ENCODE measurements at places on chromosomes 2 and 18.

DNA sequence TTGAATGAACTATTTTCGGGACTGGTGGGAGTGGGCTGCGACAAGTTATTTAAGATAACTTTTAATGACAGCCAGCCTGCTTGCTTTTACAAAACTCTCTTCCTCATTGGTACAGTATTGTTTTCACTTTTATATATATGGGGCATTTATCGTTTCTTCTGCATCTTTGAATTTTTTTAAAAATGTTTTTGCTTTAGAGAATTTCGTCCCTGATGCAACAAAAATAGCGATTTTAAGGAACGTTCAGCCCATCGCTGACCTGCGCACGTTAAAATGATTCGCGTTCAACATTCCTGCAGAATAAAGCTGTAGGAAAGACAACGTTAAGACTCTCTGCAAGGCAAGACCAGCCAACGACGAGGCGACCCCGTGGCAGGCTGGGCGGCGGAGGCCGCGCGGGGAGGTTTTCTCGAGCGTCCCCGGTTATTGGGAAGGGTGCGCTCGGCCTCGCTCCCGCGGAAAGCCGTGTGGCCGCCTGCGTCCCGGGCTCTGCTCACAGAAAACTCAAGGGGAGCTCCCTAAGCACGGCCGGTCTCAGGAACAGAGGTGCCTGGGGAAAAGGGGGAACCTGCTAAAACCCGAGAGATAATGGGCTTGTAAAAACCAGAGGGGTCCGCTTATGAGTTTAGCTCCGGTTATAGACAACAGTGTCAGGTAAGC lies 3.0 kb downstream of the PAX8 start:
- no peak for DNase-seq

DNA sequence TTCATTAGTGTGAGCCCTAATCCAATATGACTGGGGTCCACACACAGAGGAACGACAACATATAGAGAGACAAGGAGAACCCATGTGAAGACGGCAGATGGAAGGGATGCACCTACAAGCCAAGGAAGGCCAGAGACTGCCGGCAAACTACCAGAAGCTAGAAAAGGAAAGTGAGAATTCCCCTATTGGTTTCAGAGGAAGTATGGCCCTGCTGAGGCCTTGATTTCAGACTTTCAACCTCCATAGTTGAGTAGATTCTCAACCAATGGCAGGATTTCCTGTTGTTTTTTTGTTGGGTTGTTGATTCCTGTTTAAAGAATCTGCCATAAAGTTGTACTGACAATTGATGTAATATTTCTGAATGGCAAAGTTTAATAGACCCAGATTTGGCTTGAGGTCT lies 241.5 kb downstream of the SATB2 start:
- no peak for DNase-seq

- no peak for DNase-seq
Observed at GRCh38 chr18:47418746-47419145, 167.3 kb upstream of the SKOR2 start.

DNA sequence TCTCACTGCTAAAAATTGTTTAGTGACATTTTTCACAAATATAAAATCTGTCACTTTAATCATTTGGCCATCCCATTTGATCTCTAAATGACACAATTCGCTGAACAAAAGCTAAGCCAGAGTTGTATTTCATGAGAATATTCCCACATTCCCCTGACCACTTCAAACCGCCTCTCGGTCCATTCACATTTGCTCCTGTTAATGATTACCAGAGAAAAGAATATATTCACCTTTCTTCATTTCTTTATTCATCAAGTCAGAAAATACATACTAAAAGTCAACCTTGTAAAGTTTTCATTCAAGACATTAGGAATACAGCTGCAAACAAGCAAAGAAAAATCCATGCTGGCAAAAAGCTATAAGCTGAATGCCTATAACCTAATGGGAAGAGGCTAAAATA lies 225.5 kb downstream of the DOK6 start:
- no peak for DNase-seq

DNA sequence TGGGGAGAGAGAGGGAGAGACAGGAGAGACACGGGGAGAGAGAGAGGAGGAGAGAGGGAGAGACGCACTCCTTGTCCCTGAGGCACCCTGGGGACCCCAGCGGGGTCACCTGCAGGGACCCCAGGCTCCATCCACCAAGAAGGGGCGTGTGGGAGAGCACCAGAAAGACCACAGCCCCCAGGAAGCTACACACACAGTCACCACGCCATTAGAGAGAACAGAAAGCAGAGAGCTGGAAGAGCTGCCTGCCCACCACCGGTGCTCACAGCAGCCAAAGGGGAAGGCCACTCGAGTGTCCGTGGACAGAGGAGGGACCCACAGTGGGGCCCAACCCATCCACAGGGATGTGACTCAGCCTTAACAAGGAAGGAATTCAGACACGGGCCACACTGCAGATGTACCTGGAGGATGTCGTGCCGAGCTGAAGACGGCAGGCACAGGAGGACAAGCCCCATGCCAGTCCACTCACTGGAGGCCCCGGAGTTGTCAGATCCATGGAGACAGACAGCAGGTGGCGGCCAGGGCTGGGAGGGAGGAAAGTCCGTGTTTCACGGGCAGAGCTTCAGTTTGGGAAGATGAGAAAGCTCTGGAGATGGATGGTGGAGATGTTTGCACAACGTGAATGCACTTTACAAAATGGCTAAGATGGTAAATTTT lies 11.5 kb upstream of the NFATC1 start:
- no peak for DNase-seq

DNA sequence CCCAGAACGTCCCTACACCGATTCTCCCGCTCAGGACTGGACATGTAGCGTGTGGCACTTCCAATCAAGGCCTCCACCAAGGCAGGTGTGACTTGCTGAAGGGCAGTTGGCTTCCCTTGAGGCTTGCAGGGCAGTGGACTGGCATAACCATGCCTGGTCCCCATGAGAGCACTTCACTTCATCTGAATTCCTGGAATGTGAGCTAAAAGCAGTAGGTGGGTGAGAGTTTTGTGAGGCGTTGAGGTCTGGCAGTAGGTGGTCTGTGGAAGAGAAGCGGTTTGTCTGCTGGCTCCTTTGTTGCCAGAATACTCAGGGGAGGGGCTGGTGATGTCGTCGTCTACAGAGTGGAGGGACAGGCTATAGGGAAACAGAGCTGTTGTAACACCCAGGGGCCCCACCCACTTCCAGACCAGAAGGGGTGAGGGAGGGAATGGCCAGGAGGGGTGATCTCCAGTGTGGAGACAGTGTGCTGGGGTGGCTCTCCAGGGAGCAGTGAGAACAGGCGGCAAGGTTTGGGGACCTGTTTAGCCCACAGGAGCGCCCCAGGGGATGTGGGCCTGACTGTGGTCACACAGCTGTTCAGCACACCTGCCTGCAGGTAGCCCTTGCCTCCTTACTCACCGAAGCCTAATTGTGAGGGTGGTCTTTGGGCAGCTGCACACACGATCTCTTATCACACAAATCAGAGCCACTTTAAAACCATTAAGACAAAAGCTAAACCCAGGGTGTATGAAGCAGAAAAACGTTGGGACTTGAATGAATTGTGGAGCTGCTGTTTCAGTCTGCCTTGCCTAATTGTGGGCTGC lies 21.5 kb upstream of the ALKAL2 start:
- DNase-seq, result no peak

DNA sequence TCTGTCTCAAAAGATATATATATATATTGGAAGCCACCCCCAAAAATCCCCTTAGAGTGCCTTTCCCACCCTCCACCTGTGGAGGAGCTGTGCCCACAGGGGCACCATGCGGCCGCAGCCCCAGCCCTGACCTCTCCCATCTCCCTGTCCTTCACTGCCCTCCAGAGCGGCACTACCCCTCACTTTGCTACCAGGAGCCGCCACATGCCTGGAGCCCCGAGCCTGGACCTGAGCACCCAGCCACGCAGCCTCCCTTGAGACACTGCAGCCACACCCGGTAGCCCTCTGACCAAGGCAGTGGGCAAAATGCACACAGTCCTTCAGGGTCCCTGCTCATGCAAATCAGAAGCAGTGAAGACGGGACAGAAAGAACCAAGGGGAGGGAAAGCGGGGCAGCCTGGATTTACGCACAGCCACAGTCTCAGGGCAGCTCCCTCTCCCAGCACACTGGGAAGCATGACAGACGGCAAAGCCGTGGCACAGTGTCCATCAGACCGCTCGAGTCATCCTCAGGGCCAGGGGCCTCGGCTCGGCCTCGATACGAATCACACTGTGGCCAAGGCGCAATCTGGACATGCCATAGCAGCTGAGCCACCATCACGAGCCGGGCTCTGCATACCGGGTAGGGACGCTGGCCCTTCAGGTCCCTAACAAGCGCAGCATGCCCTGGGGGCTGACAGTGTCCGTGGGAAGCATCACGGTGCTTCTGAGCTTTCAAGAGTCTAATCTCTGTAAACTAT lies 10.1 kb downstream of the HDAC4 start:
- DNase-seq, result no peak

GRCh38 chr2:240136671-240137292 lies 677 bp upstream of the COPS9 start:
- DNase-seq, result no peak

- DNase-seq, result no peak
Observed at GRCh38 chr2:20349513-20349921, 1.1 kb downstream of the PUM2 start.

GRCh38 chr2:174602745-174603144 lies 5.1 kb upstream of the WIPF1 start:
- DNase-seq, result no peak

GRCh38 chr2:219916726-219917440 lies 289.5 kb downstream of the SLC4A3 start:
- DNase-seq, result peak; percentile 18

DNA sequence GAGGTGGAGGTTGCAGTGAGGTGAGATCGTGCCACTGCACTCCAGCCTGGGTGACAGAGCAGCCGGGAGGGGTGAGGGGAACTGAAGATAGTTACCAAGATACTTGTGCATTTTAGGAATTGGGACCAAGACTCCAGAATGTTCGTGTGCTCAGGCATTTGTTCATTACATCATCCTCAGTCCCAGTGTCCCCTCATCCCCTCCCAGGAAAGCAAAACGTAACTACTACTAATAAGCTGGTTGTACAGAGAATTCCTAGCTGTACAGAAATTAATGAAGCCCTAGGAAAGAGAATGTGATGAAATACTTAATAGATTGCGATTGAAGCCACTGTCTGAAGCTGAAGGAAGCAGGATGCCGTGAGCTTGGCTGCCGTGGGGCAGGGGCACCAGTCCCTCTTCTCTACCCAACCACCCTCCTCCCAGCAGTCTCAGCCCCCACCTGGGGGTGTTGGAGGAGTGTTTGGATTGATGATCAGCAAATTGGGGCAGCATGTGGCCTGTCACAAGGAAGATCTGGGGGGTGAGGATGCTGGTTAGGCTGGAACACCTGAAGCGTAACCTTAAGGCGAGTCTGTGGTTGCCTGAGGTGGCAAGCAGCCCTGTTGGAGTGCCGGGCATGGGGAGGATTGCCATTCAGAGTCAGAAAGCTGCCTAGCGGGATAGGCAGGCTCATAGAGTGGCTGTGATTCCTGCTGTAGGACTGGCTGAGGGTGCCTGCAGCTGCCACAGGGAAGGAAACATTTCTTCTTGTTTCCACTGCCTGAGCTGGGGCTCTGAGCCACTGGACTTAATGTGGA lies 140.9 kb downstream of the SH3RF3 start:
- no peak for DNase-seq

- DNase-seq, result no peak
Observed at GRCh38 chr2:33014268-33014667, 67.5 kb downstream of the LTBP1 start.

DNA sequence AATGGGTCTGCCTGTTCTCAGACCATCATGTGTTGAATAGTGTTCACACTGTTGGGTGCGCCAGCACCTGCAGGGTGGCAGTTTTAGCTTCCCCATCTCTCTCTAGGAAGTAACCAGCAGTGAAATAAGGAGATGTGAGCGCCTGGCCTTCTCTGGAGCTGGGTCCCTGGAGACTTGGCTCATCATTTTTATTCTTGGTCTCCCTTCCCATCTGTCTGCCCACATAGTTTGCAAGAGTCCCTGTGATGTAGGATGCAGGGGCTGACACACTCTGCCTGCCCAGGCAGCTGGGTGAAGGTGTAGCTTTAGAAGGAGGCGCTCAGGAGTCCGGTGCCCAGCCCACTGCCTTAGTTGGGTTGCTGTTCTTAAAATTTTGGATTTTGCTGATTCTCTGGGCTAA lies 172.2 kb downstream of the LDLRAD4 start:
- DNase-seq, result no peak

- DNase-seq, result no peak
Observed at GRCh38 chr2:65057391-65058052, 1.3 kb downstream of the CEP68 start.

GRCh38 chr2:170550501-170550900 lies 164.6 kb upstream of the SP5 start:
- no peak for DNase-seq

DNA sequence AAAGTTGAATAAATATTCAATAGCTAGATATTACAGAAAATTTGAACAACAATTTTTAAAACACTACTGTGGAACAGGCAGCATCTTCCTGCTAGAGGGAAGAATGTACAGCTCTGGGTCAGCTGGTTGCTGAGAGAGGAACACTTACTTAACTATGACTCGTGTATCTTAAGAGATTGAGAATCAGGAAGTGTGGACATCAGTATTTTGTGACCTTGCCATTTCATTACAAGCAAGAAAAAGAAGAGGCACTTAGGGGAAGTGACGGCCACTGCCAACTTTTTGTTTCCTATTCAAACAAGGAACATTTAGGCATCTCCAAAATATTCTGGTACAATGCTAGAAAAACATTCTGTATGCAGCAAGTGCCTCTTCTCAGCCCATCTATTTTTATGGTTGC lies 45.9 kb downstream of the ITPRID2 start:
- no peak for DNase-seq
